Suprapubic skin (tissue), 4 donors: ENCODE measurements at places on chromosomes 3 and 15.
A peak's percentile ranks its signal among the peaks of the same experiment; 100 is the strongest.

GRCh38 chr3:176554791-176555654, 642.3 kb downstream of the TBL1XR1 start:
- no peaks in the 10 kb centered on the region for H3K36me3 ChIP-seq
- no peak for DNase-seq
- no peak overlapping the region for H3K4me3 ChIP-seq
- H3K4me1 ChIP-seq, result no peaks in the 10 kb centered on the region
- H3K27ac ChIP-seq, result no peak overlapping the region

DNA sequence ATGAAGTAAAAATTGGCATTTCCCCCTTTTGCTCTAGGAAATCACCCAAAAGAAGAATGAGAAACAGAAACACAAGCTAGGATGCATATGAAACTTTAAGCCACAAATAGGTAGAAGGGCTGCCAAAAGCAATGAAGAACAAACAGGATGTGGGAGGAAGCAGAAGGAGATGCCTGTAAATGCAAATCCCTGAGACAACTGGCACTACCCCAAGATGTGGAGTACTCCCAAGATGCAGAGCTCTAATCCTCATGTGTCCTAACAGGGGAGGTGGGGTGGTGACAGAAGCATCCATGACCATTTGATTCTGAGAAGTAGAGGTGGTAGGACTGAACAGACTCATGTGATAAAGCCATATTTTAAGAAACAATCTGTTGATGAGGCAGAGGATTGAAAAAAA, 31.9 kb upstream of the ZNF280D start:
- H3K4me3 ChIP-seq, result no peak overlapping the region
- H3K4me1 ChIP-seq, result peaks cover 29% of the 10 kb centered on the region
- no peak for DNase-seq
- no peak overlapping the region for H3K27ac ChIP-seq

GRCh38 chr3:33041909-33042308, 55.0 kb downstream of the GLB1 start:
- no peaks in the 10 kb centered on the region for H3K4me1 ChIP-seq
- no peaks in the 10 kb centered on the region for H3K27me3 ChIP-seq
- peaks cover 16% of the 10 kb centered on the region for H3K36me3 ChIP-seq
- no peak overlapping the region for H3K4me3 ChIP-seq
- DNase-seq, result no peak
- no peak overlapping the region for H3K27ac ChIP-seq

- no peak overlapping the region for H3K4me3 ChIP-seq
- no peaks in the 10 kb centered on the region for H3K36me3 ChIP-seq
- H3K27me3 ChIP-seq, result peaks cover 9% of the 10 kb centered on the region
- no peaks in the 10 kb centered on the region for H3K4me1 ChIP-seq
Observed at GRCh38 chr15:79179108-79179561, 88.6 kb upstream of the RASGRF1 start.

- H3K27me3 ChIP-seq, result no peaks in the 10 kb centered on the region
- DNase-seq, result no peak
- H3K4me3 ChIP-seq, result no peak overlapping the region
- peaks cover 19% of the 10 kb centered on the region for H3K4me1 ChIP-seq
- no peak overlapping the region for H3K27ac ChIP-seq
Observed at GRCh38 chr3:108215871-108216270, 6.4 kb downstream of the IFT57 start.

DNA sequence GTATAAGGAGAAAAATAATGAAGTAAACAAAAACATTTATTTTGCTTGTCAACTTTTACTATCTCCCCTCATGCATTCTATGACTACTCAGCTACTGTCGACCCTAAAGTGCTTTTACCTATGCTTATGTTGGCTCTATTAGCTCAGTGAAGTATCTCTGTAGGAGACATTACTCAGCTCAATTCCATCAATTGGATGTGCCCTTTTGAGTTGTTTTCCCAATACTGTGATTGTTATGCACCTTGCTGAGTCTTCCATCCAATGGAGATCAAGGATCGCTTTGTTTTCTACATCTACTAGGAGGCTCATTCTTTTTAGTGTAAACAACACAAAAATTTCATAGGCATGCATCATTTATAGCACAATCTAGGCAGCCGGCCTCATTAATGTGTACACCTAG, 403.8 kb upstream of the ARL6 start:
- no peak overlapping the region for H3K4me3 ChIP-seq
- DNase-seq, result no peak
- no peaks in the 10 kb centered on the region for H3K36me3 ChIP-seq

DNA sequence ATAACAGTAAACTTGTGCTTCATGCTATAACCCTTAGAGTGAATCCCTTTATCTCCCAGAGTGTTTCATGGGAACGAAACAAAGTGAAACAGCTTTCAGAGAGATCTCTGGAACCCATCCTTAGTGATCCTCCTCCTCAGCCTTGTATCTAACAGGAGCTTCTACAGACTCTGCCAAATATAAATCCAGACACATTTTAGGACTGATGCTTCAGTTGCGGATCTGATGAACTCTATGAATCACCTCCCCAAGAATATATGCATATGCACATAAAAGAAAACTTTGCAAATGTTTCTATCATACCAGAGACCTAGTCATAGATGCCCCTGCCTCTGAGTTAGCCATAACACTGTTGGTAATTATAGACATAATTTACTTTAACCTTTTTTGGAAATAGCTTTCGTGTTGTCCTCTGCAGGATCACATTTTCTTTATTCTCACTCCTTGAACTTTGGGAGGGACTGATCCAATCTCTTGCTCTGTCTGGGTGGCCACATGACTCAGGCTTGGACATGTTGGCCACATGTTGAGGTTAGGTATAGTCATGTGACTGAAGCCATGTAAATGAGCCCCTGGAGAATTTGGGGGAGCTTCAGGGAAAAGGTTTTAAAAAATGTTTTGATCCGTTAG, 306.4 kb upstream of the CNTN3 start:
- H3K4me3 ChIP-seq, result no peak overlapping the region
- DNase-seq, result no peak
- no peaks in the 10 kb centered on the region for H3K36me3 ChIP-seq
- H3K27ac ChIP-seq, result no peak overlapping the region

GRCh38 chr15:23074684-23075083, 35.3 kb upstream of the TUBGCP5 start:
- no peak for DNase-seq
- H3K27me3 ChIP-seq, result no peaks in the 10 kb centered on the region
- H3K4me1 ChIP-seq, result peaks cover 8% of the 10 kb centered on the region

GRCh38 chr3:150303768-150304167, 104.3 kb upstream of the TSC22D2 start:
- no peaks in the 10 kb centered on the region for H3K27me3 ChIP-seq
- H3K27ac ChIP-seq, result no peak overlapping the region
- no peaks in the 10 kb centered on the region for H3K4me1 ChIP-seq

DNA sequence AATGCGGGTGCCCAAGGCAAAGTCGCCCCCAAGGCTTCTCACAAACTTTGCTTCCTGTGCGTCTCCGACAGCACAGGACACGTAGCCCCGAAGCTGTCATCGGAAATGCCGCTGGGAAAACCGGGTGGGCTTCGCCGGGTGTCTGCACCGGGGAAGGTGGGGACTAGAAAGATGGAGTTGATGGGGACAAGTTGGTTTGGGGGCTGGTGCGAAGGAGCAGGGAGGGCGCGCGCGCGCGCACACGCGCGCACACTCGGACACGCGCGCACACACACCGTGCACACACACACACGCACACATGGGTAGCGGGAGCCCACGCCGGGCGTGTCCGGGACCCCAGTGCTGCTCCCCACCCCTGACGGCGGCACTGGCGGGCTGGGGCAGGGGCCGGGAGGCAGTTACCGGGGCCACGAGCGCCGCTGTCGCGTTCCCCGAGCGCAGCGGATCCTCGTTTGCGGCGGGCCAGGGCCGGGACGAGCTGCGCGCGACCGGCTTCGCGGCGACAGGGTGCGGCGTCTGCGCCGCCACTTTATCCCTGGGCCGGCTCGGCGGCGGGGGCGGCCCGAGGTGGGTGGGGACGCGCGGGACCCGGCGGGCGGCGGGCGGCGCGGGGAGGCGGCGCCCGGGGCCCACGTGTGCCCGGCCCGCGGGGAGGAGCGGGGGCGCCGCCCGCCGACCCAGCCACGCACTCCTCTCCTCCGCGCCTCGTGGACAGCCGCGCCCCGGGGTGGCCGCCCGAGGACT, 539 bp upstream of the MGLL start:
- DNase-seq, result no peak
- H3K27me3 ChIP-seq, result no peaks in the 10 kb centered on the region
- H3K4me1 ChIP-seq, result peaks cover 52% of the 10 kb centered on the region
- H3K27ac ChIP-seq, result peak overlapping the region; percentile 83
- H3K36me3 ChIP-seq, result no peaks in the 10 kb centered on the region

DNA sequence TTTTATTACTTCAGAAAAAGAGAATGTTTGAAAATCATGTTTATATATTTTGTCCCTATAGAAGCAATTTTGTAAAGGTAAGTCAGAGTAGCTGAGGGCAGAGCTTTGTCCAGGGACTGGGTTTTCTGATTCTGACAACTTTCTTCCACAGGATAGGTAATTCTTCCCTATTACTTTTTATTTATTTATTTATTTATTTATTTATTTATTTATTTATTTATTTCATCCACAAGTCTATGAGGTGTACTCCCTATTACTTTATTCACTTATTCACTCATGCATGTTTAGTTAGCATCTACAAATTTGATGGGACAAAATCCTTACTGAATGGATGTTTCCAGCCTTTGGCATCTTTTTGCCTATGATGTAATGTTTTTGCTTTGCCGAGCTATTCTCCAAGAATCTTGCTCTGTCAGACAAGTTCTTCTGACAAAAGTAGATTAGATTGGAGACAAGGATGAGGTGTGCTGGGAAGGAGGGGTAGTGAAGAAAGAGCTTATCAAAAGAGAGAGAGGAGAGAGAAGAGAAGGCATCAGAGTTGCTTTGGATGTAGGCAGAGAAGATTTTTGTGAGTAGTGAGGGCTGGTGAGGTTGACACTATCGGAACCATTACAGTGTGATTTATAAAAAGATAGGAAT, 119.4 kb downstream of the SPATA16 start:
- H3K4me3 ChIP-seq, result no peak overlapping the region
- H3K27ac ChIP-seq, result no peak overlapping the region
- no peaks in the 10 kb centered on the region for H3K4me1 ChIP-seq
- no peak for DNase-seq
- H3K36me3 ChIP-seq, result no peaks in the 10 kb centered on the region
